ENCODE measurements at places on chromosomes 5 and 9. TPM values are rescaled to one million over a fixed set of nuclear protein-coding genes. Genes with fewer than 3 reads are reported as not detected.

CNTLN gene
- total RNA-seq: 10.6 TPM

BTNL3 gene
- not detected for total RNA-seq

FAM169A gene
- total RNA-seq: 15.2 TPM

- DNase-seq: no peak
Measured at GRCh38 chr9:23783509-23783908, 42.5 kb downstream of the ELAVL2 start.

DNA sequence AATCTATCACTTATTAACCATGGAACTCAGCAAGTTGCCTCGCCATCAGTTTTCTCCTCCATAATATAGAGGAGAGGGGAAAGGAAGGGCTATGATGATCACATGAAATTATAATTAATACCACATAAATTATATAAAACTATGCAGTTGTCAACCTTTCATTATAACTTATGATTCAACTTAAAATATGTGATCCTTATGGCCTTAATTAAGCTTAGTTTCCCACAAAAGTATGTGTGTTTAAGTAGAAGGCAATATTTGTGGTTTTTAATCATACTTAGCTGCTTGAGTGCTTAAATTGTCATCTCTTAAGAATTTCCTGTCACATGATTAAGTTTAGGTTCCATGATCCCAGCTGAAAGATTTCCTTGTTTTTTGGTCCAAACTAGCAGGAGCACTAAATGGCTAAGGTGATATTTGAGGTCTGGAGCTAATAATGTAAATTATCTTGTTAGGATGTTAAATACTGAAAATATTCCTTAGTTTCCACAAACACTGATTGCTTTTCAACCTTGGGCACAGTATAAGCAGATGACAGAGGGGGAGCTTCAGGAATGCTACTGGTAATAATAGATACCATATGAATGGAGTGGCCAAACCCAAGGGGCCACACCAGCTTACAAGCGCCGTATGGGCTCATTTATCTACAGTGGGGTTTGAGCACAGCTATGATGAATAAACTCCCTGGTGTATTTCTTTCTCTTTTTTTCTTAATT, 26.4 kb upstream of the F2R start:
- DNase-seq: no peak
